ENCODE measurements at places on chromosomes 7 and 10.

DNA sequence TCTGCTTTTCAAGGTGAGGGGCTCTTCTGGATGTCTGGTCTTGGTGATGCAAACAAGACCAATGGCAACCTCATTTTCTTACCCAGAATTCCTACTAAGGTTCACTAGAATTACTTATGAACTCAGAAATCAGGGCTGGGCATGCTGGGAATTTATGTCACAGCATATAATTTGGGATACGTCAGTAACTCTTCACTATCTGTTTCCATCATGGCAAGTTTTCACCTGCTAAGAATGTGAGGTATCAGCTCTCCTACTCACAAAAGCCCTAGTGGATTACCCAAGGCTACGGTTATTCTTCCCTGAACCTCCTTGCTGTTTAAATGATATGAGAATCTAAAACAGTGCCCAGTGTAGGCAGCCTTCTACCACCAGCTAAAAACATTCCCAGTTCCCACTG lies 53.1 kb downstream of the PNLIPRP2 start:
- DNase-seq = no peak

GRCh38 chr10:10317151-10317550 lies 700.5 kb upstream of the CELF2 start:
- no peak for DNase-seq

GRCh38 chr7:100865372-100865911 lies 1.7 kb upstream of the TRIP6 start:
- DNase-seq = no peak

DNA sequence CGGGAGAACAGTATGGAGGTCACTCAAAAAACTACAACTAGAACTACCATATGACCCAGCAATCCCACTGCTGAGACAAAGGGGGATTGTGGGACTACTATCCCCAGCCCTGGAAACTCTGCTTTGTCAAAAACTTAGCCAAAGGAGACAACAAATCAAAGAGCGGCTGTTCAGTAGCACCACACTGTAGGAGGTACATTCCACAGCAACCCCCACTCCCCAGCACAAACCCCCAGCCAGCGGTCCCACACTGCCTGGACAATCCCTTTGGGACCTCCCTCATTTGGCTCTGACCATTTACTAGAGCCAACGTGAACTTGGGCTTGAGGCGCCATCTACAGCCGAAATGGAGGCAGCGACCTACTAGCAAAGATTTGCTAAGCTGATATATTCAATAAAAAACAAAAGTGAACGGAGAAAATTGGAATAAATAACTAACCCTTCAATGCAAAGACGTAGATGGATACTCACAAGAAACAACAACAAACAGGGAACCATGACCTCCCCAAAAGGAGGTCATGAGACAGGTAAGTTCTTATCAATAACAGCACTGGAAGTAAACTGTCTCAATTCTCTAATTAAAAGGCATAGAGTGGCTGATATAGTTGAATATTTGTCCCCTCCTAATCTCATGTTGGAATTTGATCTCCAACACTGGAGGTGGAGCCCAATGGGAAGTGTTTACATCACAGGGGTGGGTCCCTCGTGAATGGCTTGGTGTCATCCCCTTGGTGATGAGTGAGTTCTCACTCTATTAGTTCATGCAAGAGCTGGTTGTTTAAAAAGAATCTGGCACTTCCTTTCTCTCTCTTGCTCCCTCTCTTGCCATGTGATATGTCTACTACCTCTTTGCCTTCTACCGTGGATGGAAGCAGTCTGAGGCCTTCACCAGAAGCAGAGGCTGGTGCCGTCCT lies 119.0 kb upstream of the KCNMA1 start:
- no peak for DNase-seq

- no peak for DNase-seq
These were observed 43.5 kb upstream of the NKX6-2 start for GRCh38 chr10:132829403-132829802.

DNA sequence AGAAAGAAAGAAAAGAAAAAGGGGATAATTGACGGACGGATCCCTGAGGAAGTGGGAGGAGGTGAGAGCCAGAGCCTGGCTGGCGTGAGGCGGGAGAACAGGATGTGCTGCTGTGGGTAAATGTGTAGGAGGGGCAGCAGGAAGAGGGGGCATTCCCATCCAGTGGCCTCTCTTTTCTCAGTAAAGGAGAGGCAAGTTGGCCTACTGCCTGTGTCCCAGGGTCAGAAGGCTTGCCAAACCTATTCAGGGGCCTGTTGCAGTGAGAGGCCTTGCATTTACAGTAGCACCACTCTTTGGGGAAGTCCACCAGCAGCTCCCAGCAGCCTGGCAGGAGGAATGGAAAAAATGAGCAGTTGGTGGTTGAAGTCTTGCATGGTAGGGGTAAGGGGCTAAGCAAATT lies 26.6 kb upstream of the ASCC1 start:
- DNase-seq = no peak

DNA sequence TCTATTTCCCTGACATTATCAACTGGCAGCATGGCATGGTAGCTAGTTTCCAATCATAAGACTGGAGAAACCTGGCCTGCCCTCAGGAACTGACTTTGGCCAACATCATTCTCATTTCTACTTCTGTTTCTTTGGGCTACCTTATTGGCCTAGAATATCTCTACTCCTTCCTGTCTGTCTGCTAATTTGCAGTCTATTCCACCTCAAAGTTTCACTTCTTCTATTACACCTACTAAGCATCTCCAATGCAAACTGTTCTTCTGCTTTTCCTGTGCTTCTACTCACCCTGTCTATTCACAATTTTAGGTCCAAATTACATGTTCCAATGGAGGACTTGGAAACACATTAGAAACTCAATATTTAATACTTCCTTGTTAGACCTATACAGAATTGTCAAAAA lies 65.6 kb downstream of the ZNF503 start:
- DNase-seq = no peak

DNA sequence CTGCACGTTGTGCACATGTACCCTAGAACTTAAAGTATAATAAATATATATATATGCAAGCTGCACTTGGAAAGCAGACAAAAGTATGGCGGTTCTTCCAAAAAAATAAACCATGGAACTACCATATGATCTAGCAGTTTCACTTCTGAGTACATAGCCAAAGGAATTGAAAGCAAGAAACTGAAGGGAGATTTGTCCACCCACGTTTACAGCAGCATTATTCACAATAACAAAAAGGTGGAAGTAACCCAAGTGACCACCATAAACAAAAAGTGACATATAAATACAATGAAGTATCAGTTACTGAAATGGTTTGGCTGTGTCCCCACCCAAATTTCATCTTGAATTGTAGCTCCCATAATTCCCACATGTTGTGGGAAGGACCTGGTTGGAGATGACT lies 525.3 kb upstream of the CELF2 start:
- DNase-seq = no peak

DNA sequence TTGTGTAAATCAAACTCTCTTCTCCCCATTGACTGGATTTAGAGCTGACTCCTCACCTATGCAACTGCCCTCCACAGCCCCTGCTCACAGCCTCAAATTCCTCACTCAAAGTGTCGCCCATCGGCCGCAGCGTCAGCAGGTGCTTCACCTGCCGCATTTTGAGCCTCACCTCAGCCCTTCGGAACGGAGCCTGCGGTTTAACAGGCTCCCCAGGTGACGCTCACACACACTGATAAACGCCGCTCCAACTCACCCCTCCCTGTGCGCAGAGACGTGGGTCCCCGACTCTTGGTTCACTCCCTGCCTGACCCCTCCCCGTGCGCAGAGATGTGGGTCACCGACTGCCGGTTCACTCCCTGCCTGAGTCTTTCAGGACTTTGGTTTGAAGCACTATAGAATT lies 57.1 kb downstream of the CARD11 start:
- no peak for DNase-seq

- DNase-seq = no peak
These were observed 8.7 kb downstream of the ZNF365 start for GRCh38 chr10:62382831-62383230.

DNA sequence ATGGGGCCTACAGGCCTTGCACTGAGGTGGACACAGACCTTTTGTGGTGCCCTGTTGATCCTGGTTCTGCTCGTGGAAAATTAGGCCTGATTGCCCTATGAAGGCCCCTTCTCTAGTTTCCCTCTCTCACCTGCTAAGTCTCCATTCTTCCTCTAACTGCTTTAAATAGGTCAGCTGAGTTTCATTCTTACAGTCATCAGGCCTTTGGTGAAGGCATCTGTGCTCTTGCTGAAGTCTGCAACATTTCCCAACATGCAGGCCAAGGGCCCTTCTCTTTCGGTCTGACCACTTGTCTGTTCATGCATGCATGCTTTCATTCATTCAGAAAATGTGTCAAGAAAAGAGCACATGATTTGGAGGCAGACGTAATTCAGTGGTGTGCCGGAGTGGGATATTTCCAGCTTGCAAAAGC lies 244.0 kb downstream of the BUB3 start:
- no peak for DNase-seq

- no peak for DNase-seq
These were observed 275.5 kb downstream of the PLXNA4 start for GRCh38 chr7:132300599-132301277.

DNA sequence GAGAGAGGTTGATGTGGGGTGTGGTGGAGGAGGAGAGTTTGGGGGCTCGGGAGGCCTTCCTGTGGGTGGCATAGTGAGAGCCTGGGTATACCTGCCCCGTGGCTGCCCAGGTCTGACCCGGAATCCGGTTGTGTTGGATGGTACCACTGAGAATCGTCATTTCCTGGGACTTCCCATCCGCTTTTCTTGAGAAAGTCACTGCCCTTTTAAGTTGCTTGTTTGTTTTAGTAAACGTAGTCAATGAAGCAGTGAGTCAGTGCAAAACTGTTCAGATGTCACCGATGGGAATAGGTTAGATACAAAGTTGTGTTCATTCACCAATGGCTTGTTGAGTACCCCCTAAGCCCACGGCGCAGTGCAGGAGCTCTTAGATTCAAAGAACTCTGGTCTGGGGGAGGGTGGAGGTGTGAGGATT lies 285.8 kb downstream of the CAMK1D start:
- no peak for DNase-seq

Data from activated CD8-positive, alpha-beta memory T cell treated with anti-CD3 and anti-CD28 coated beads for 1 hour (primary cell).